HT1080 (cell line): ENCODE measurements at places on chromosomes 11 and 22. TPM values are rescaled to one million over a fixed set of nuclear protein-coding genes. Genes with fewer than 3 reads are reported as not detected.

DNA sequence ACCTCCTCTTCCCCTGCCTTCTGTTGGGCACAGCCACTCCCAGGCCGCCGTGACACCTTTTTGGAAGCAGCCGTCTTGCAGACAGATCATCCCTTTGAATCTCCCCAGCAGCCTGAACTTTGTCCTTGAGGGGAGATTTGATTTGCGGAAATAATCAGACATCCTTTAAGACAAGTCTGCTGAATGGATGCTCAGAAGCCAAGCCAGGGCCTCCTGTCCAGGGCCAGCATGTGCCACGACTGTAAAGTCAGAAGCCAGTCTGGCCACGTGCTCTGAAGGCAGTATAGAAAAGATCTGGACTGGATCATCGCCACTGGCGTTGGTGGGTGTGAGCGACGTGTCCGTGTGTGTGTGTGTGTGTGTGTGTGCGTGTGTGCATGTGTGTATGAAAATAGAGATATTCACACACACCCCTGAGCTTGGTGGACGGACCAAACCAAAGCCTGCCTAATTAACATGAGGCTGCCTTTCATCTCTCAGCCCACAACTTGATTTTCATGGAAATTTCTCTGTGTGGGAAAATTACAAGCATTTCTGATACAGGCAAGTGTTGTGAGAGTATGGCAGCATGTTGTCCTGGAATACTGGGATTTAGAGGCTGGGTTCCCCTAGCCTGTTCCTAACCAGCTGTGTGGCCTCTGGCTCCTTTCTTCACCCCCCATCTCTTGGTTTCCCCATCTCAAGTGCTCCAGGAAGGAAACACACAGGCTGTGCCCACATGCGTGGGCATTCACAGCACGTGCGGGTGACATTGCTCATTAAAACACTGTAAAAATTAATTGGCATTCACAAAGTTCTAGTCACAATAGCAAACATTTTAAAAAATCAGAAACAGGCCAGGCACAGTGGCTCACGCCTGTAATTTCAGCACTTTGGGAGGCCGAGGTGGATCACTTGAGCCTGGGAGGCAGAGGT lies 61.8 kb upstream of the WNT7B start:
- DNase-seq, result no peak

- DNase-seq, result peak; percentile 42
Measured at GRCh38 chr22:35631597-35631996, 14.5 kb upstream of the MB start.

DNA sequence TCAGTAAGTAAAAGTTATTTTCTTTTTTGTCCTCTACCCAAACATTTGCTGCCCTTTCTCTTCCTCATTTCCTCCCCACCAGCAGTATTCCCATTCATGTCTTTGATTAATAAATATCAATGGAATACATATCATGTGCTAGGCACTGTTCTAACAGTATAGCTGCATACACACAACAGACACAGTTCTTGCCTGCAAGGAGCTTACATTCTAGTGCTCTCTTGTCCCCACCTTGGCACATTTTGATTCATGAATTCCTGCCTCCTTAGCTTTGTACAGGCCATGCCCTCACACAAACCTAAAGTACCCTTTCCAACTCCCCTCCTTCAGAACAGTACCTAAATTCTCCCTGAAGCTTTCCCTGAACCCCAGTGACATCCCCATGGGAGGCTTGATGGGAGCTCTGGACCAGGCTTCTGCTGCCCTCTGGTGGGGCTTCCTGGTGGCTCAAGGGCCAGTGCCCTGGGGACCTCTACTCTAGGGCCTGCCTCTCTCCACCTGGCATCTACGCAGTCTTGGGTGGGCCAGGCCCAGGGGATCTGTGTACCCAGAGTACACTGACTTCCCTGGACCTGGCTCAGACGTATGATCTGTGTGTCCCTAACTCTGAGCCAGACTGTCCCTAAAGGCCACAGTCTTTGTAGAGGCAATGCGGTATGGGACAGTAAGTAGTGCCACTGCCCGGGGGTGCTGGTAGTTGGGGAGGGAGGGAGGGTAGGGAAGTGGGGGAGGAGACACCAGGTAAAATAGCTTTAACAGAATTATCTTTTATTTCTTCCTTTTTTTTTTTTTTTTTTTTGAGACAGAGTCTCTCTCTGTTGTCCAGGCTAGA lies 14.1 kb downstream of the RPS13 start:
- DNase-seq, result peak; percentile 36

TEX54 gene
- 0.66 TPM in 1 of 2 replicates, not detected in the other for total RNA-seq

PDE3B gene
- total RNA-seq, result not detected in 2 replicates

ACTN3 gene
- total RNA-seq, result not detected in 2 replicates

- DNase-seq, result no peak
Measured at GRCh38 chr11:35046681-35047080, 92.3 kb upstream of the CD44 start.

TREH gene
- not detected in 2 replicates for total RNA-seq

- no peak for DNase-seq
Measured at GRCh38 chr11:105699203-105699602, 89.3 kb downstream of the GRIA4 start.

- no peak for DNase-seq
Measured at GRCh38 chr11:76820184-76820566, 37.0 kb downstream of the TSKU start.

DNA sequence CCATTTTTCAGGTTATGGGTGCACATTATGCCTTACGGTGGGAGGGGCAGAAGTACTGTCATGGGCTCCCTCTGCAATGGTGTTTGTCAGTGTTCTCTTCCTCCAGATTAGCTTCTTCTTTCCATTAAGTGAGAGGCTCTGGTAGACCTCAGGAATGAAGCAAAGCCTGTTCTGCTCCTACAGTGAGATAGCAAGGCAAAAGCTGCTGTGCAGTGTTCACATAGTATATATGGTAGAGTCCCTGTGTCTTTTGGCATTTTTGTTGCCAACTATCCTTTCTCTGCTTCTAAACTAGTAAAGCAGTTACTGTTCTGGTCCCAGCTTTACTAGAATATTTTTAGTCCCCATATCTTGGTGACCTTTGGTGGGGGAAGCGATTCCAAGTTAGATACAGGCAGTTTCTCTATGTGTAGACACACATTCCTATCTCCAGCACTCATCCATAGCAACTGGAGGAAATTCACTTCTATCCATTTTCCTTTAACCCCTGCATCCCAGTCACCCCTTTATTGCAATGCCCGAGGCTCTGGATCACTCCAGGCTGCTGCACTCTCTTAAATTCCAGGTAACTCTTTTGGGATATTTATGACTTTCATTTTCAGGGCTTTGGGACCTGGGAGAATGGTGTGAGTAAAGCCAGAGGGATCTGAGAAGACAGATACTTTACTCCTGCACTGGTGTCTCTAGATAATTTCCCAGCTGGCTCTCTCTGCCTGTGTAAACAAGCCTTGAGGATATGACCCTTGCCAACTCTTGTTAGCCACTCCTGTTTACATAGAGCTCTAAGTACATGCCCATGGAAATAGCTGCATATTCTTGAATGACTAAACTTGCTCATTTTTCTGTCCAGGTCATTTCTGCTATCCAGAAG lies 3.9 kb upstream of the TRIM34 start:
- DNase-seq, result peak; percentile 72

- DNase-seq, result peak; percentile 44
Measured at GRCh38 chr11:3609416-3610265, 32.2 kb downstream of the ART5 start.

SCGB2A2 gene
- total RNA-seq, result not detected in 2 replicates

- DNase-seq, result no peak
Measured at GRCh38 chr22:37870273-37870672, 21.1 kb downstream of the EIF3L start.

- DNase-seq, result no peak
Measured at GRCh38 chr11:130872981-130873380, 43.3 kb downstream of the SNX19 start.

GRCh38 chr22:44003405-44004103 lies 20.5 kb upstream of the PARVB start:
- no peak for DNase-seq

DNA sequence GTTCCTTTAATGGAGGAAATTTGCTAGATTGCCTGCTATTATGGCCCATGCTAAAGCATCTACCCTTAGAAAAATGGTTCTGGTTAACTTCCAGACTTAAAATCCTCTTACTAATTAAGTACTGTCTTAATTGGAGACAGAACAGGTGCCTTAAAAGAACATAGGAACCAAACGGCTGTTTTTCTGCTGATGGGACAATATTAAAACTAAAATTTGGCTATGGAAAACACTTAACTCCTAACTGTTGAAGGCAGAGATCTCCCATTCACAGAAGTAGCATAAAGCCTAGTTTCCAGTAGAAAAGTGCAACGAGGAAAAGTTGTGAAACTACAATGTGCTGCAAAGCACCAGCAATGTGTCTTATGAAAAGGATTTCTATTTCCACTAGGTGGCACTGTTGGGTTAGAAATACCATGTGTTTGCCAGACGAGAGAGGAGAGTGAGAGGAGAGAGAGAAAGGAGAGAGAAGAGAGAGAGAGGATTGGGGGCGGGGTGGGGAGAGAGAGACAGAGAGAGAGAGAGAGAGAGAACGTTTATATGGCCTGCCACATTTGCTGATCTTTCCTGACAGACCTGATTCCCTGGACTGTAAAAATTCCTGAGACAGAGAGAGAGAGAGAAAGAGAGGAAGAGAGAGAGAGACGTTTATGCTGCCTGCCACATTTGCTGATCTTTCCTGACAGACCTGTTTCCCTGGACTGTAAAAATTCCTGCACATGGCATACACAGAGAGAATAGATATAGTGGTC lies 51.5 kb downstream of the FAM181B start:
- DNase-seq, result peak; percentile 46

- no peak for DNase-seq
Measured at GRCh38 chr11:78834886-78835285, 260.2 kb upstream of the NARS2 start.

GRCh38 chr22:41551877-41552582 lies 7.8 kb upstream of the POLR3H start:
- DNase-seq, result no peak
